ENCODE measurements at places on chromosomes 11 and 22. TPM values are rescaled to one million over a fixed set of nuclear protein-coding genes. Genes with fewer than 3 reads are reported as not detected.

- H3K27me3 ChIP-seq: no peaks in the 10 kb centered on the region
- H3K36me3 ChIP-seq: no peaks in the 10 kb centered on the region
- no peaks in the 10 kb centered on the region for H3K4me1 ChIP-seq
Observed at GRCh38 chr11:93849201-93849600, 1.2 kb downstream of the VSTM5 start.

GRCh38 chr22:27726686-27727449, 74.7 kb downstream of the MN1 start:
- no peak overlapping the region for H3K27ac ChIP-seq
- DNase-seq: peak; percentile 84
- H3K36me3 ChIP-seq: no peaks in the 10 kb centered on the region
- H3K4me1 ChIP-seq: no peaks in the 10 kb centered on the region
- no peak overlapping the region for H3K4me3 ChIP-seq
- H3K27me3 ChIP-seq: no peaks in the 10 kb centered on the region

- H3K27ac ChIP-seq: no peak overlapping the region
- H3K4me3 ChIP-seq: no peak overlapping the region
- no peaks in the 10 kb centered on the region for H3K27me3 ChIP-seq
- no peak for DNase-seq
- H3K36me3 ChIP-seq: no peaks in the 10 kb centered on the region
Observed at GRCh38 chr11:79335681-79336080, 105.1 kb downstream of the TENM4 start.

Gene CD3G
- not detected for polyA plus RNA-seq
